ENCODE measurements at places on chromosomes 11 and 22.

DNA sequence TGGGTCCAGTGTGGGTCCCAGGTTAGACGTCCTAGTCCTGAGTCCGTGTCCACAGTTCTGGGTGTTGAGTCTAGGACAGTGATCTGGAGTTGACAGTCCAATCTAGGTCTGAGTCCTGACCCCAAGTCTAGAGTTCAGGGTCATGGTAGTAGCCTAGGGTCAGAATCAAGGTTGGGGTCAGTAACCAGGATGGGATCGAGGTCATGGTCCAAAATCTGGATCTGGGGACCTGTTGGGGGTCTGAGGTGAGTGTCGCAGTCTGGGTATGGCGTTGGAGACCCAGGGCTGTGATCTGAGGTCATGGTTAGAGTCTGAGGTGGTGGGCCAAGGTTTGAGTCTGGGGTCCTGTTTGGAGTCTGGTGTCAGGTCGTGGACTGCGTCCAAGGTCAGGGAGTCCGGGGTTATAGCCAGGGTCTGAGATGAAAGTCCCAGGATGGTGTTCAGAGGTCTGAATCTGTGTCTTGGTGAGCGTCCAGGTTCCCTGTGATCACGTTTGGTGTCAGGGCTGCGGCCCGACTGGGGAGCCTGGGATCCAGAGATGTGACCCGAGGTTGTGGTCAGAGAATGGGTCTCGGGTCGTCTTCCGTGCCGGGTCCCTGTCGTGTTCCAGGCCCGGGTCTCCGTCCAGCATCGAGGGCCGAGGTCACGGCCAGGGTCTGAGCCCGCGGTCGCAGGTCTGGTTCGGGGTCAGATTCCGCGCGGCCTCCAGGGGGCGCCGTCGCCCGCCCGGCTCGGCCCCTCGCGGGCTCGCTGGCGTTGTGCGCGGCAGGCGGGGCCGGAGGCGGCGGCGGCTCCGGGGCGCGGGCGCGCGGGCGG lies 432 bp upstream of the GRK2 start:
- peak; percentile 82 for DNase-seq

- DNase-seq, result no peak
Measured at GRCh38 chr11:116112087-116112935, 608.1 kb upstream of the CADM1 start.

DNA sequence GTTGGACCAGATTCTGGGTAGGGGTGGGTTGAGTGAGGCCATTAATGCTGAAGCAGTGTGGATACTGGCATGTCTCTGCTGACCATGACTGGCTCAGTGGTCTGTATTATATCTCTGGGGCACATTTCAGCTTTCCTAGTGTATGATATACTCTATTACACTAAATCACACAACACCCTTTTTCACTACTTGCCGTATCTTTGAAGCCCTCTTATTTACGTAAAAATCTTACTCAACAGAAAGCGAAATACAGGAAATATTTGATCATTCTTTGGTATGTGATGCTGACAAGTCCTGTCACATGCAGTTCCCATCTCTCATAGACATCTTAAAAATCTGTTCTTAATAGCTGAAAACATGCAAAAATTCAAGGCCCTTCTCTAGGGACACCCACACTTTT lies 40.3 kb downstream of the OR5B17 start:
- DNase-seq, result no peak

DNA sequence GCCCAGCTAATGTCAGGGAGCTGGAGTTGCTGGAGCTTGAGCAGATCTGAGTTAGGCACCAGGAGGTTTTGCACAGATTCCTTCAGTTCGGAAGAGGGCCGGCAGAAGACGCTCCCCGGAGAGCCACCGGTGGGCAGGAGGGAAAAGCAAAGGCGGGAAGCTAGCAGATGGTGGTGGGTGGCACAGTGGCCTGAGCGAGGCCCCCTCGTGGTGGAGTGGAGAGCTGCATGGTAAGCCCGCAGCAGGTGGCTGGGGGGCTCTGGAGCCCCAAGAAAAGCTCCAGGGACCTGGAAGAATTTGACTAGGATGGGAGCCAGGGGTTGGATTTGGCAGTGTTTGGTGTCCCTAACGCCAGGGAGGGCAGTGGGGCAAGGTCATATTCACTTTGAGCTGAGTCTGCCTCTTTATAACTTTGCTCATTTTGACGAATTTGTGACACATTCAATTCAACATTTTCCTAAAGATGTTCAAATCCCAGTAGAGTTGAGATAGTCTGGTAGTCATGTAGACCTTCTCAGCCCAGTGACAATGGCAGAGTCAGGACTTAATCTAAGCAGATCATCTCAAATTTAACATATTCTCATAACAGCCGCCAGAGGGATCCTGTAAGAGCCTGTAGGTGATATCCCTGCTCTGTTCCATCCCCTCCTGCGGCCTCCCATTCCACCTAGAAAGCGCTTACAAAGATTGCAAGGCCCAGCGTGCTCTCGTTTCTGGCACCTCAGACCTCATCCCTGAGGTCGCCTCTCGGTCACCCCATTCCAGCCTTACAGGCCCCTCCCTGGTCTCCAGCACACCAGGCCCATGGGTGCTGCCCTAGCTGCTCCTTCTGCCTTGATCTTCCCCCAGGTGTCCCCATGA lies 57.9 kb downstream of the TRIM29 start:
- no peak for DNase-seq

DNA sequence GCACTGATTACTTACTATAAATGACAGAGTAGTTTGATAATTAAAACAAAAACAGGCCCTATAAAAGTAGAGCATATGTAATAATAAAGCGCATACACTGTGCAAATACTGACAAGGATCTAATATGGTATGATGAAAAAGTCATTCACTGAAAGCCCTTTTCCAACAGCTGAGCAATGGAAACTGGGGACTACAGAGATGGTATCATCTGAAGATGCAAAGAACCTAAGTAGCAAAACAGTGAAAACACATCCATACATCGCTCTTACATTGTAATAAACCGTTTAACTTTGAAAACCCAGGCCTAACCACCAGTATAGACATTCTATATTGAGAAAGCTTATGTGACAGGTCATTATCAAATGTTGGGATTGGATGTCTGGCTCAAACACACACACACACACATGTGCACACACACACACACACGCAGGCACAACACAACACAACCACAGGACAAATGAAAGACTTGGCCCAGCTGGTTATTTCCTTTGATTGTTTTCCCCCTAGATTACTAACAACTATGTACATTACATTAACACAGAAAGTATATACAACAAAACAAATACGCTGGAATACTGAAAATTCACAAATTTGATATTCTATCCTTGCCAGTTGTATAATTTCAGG lies 119.5 kb downstream of the APOL5 start:
- no peak for DNase-seq

GRCh38 chr11:115201111-115201792 lies 303.0 kb downstream of the CADM1 start:
- no peak for DNase-seq

GRCh38 chr22:39845529-39845928 lies 48.0 kb downstream of the ENTHD1 start:
- no peak for DNase-seq

DNA sequence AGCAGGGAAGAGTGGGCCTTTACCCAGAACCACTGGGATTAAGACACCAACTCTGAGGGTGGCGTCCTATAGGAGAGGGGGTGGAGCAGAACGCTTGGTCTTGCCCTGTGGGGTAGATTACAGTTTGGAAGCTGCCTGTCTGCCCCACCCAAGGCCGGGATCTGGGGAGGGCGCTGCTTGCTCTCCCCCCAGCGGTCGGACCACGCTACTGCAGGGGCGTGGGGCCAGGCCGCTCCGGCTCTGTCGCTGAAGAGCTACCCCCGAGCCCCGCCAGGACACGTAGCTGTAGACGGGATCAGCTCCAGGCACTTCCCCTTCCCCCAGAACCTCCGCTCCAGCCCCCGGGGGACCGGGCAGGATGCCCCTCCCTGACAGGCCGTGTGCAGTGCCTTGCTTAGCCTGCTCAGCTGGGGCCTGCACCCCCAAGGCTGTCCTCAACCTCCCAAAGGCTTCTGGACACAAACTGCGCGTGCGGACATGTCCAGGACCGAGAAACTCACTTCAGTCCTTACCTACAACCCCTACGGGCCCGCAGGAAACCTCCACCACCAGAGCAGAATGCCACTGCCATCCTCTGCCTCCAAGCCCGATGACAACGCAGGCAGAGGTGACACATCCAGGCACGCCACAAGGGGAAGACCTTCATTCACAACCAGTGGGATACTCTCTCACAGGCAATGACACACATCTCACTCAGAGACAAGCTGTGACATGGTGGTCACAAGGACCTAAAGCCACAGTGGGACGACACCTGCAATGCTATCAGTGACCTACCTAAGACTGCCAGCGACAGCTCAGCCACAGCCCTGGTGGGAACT lies 3.6 kb downstream of the AHNAK start:
- DNase-seq, result peak; percentile 74

GRCh38 chr11:1015826-1016545 lies 20.5 kb downstream of the MUC6 start:
- DNase-seq, result no peak

- DNase-seq, result no peak
Measured at GRCh38 chr22:46602025-46602424, 18.2 kb upstream of the GRAMD4 start.

DNA sequence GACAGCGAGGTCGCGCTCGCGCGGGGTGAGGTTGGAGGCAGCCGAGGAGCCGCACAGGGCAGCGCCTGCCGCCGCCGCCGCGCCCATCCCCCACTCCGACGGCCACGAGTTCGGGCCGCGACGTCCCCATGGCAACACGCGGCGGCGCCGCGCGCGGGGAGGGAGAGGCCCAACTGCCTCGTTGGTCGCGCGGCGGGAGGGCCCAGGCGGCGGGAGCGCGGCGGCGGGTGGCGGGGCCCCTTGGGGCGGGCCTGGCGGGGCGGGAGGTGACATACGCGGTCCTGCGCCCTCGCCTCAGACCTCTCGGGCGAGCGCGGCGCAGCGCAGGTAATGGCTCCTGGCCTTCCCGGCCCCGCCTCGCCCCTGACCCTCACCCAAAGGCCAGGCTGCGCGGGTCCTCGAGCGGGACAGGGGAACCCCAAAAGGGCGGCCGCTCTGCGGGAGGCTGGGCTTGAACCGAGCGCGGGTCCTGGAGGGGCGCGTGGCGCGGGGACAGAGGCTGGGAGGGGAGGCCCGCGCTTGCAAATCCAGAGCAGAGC lies at the start of gene DEUP1:
DEUP1 (plus strand) TSS at position 297 of the 539 bp plus-strand sequence. CDS start 1,518 bp downstream, outside the sequence.
- no peak for DNase-seq

DNA sequence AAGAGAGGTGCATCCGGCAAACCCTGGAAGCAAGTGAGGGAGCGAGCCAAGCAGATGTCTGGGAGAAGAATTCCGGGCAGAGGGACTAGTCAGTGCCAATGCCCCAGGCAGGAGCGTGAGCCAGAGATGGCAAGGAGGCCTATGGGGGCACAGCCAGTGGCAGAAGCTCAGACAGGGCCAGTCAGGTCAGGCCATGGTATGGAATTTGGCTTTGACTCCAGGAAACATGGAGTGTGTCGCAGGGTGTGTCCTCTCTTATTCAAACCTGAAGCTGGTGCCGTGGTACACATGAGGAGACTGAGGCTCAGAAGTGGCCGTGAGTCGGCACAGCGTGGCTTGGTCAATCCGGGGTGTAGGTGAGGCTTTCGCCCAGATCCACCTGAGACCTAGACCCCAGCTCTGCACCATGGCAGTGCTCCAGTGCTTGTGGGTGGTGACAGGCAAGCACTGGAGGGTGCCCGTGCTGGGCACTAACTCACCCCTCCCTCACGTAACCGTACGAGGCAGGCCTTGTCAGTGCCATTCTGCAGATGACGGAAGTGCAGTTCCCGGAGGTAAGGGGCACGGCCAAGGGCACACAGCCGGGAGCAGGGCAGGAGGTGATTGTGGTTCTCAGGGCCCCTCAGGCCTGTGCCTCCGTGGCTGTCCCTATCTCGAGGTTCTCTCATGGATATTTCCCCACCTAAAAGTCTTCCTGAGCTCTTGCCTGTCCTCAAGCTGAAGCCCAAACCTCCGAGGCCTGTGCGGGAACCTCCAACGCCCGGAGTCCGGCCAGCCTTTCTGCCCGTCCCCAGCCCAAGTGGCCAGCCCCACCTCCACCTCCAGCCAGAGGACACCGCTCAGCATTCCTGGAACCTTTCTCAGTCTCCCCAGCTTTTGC lies 10.6 kb upstream of the SPI1 start:
- DNase-seq, result no peak

- DNase-seq, result no peak
Measured at GRCh38 chr11:57217053-57217452, 20.0 kb downstream of the APLNR start.

- no peak for DNase-seq
Measured at GRCh38 chr11:77371646-77372045, 70.2 kb upstream of the GDPD4 start.

DNA sequence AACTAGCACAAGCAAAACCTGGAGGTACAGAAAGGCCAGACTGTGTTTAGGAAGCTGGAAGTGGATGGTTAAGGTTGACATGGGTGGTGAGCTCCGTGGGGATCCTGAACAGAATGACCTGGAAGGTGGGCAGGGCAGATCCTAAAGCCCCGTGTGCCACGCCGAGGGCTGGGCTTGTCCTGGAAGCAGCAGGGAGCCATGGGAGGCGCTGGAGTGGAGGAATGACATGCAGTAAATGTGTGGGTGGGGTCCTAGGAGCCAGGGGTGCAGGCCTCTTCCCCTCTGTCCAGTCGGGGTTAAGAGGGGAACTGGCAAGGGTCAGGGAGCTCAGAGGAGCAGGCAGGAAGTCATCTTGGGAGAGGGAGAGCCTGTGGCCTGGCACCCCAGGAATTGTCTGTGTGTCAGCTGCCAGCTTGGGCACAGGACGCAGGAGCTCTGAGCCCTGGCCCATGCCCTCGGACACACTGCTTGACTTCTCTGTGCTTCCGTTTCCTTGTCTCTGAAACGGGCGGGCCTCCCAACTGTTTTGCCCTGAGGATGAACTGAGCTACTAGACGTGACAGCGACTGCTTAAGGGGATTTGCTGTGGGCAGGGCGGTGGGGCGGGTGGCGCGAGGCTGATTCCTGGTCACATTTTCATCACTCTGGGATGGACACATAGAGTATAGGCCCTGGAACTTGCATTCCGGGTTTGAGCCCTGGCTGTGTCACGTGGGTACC lies 75.7 kb downstream of the MPPED1 start:
- no peak for DNase-seq

GRCh38 chr22:44838316-44839016 lies 86.1 kb downstream of the ARHGAP8 start:
- no peak for DNase-seq

DNA sequence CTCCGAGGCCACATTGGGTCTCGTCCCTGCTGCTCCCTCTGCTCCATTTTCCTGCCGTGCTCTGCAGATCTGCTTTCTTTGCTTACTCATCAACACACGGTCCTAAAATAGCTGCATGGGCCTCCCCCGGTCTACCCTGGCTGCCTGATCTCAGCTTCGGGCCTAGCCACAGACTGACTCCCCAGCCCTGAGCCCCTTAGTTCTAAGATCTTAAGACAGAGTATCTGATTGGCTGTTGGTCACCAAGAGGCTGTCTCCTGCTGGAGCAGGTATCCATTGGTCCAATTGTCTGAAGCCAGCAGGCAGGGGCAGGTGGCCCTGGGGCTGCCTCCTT lies 53.7 kb upstream of the NECTIN1 start:
- DNase-seq, result no peak

- peak; percentile 73 for DNase-seq
Measured at GRCh38 chr11:117426297-117426685, 98.6 kb downstream of the CEP164 start.

Data from activated CD8-positive, alpha-beta memory T cell treated with anti-CD3 and anti-CD28 coated beads, Interleukin-2, amount 50 U/mL, for 4 hours (primary cell).